Suppressor macrophage treated with lipopolysaccharide for 4 hours (primary cell): ENCODE measurements at places on chromosomes 7 and 10.

- DNase-seq: no peak
Observed at GRCh38 chr10:44426247-44427034, 41.5 kb upstream of the CXCL12 start.

GRCh38 chr10:79178070-79178576 is 109.4 kb downstream of the ZMIZ1 start:
- no peak for DNase-seq

DNA sequence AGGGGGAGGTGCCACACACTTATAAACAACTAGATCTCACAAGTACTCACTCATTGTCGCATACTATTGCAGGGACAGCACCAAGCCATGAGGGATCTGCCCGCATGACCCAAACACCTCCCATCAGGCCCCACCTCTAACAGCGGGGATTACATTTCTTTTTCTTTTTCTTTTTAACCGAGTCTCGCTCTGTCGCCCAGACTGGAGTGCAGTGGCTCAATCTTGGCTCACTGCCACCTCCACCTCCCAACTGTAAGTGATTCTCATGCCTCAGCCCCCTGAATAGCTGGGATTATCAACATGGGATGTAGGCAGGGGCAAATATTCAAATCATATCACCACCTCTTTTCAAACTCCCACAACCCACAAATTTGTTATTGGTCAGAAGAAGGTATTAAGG is 76.7 kb downstream of the SKAP2 start:
- no peak for DNase-seq

GRCh38 chr7:34756691-34757090 is 98.7 kb downstream of the NPSR1 start:
- no peak for DNase-seq

GRCh38 chr10:100728928-100729861 is 16.2 kb upstream of the PAX2 start:
- peak; percentile 27 for DNase-seq

GRCh38 chr7:22727714-22728035 is 675 bp downstream of the IL6 start:
- DNase-seq: no peak
